ENCODE measurements at places on chromosomes 3 and 15. TPM values are rescaled to one million over a fixed set of nuclear protein-coding genes. Genes with fewer than 3 reads are reported as not detected.

The WDR76 gene
- total RNA-seq: 11.7 TPM

The MST1R gene
- total RNA-seq: 7.5 TPM

The AADACL2 gene
- not detected for total RNA-seq

The CYP19A1 gene
- 0.15 TPM for total RNA-seq

The CPLX3 gene
- not detected for total RNA-seq

Data from A549 treated with CpdA at 1 μM for 4 hours (cell line).